Smooth muscle cell of the coronary artery (primary cell): ENCODE measurements at places on chromosomes 3 and 15. TPM values are rescaled to one million over a fixed set of nuclear protein-coding genes. Genes with fewer than 3 reads are reported as not detected.

CAPN7 gene
- total RNA-seq: 15.6 and 27.3 TPM in 2 replicates

PLA2G4D gene
- total RNA-seq: not detected in 2 replicates

LSMEM2 gene
- total RNA-seq: not detected in 2 replicates

CHRFAM7A gene
- 1.9 TPM in 1 of 2 replicates, not detected in the other for total RNA-seq

GPR171 gene
- not detected in 2 replicates for total RNA-seq
